RKO (cell line): ENCODE measurements at places on chromosomes 5 and 9.

DNA sequence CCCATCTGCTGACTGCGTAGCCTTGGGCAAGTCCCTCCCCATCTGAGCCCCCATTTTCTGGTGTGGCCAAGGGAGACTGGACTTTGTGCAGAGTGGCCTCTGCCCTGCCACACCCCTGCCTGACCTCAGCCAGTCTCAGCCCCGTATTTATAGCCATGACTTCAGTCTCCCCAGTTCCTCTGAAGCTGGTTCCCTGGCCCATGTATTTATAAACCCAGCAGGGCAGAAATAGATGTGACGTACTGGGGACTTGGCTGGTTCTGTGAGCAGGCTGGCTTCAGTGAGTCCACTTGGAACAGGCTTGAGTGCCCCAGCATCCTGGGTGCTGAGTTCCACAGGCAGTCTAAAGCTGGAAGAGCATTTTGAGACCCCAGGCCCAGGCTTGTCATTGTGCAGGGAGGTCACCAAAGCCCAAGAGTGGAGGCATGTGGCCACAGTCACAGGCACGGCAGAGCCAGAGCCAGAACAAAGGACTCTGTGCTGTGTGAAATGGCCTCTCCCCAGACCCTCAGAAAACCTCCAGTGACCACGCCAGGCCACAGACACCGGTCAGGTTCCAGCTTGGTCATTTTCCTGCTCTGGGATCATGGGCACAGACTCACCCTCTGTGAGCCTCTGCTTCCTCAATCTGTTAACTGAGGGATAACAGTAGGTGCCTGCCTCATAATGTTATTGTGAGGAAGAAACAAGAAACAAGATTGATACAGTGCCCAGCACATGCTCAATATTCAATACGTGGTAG is 30.4 kb upstream of the SYNPO start:
- DNase-seq: no peak

- DNase-seq: peak; percentile 85
These were observed 1247.0 kb upstream of the ACO1 start for GRCh38 chr9:31137176-31138160.

- peak; percentile 34 for DNase-seq
These were observed 37.6 kb downstream of the C9orf57 start for GRCh38 chr9:72022841-72023240.

DNA sequence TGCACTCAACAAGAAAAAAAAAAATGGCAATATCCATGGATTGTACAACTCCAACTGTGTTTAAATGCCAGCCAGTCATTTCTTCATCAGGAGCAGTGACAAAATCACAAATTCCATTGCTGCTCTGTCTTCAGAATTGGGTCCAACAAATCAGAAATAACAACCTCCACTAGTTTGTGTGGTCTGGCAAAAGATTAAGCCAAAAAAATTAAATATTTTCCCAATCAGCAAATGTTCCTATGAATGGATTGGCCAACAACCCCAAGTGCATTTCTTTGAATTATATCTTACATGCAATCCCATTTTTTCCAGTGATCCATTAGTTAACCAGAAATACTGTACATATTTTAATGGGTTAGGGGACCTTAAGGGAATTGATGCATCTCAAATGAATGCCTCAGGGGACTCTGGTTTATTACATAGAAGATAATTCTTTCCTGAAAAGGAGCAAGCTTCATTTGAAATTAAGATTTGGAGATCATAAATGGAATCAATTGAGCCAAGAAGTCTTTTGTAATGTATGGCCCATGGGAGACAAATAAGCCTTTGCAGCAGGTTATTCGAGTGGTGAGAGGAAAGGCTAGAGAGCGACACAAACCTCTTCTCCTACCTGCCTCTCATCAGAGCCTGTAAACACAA is 131.8 kb downstream of the TLE1 start:
- no peak for DNase-seq

- no peak for DNase-seq
These were observed 8.1 kb upstream of the MAT2B start for GRCh38 chr5:163497315-163497714.

GRCh38 chr9:138043061-138043410 is 165.5 kb downstream of the CACNA1B start:
- no peak for DNase-seq

DNA sequence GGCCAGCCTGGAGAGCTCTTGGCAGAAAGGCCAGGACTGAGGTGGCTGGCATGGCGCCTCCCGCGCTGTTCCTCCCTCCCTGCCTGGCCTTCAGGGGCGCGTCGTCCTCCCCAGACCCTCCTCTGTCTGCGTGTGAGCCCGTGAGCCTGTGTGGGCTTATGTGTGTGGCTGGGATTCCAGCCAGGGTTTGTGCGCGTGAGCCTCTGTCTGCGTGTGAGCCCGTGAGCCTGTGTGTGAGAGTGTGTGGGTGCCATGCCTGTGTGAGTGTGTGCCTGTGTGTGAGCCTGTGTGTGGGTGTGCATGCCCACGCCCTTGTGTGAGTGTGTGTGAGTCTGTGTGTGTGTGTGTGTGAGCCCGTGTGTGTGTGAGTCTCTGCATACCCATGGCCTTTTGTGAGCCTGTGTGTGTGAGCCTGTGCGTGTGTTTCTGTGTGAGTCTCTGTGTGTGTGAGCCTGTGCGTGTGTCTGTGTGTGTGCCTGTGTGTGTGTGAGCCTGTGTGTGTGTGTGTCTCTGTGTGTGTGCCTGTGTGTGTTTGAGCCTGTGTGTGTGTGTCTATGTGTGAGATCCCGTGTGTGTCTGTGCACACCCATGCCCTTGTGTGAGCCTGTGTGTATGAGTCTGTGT is 13.0 kb downstream of the RXRA start:
- no peak for DNase-seq

DNA sequence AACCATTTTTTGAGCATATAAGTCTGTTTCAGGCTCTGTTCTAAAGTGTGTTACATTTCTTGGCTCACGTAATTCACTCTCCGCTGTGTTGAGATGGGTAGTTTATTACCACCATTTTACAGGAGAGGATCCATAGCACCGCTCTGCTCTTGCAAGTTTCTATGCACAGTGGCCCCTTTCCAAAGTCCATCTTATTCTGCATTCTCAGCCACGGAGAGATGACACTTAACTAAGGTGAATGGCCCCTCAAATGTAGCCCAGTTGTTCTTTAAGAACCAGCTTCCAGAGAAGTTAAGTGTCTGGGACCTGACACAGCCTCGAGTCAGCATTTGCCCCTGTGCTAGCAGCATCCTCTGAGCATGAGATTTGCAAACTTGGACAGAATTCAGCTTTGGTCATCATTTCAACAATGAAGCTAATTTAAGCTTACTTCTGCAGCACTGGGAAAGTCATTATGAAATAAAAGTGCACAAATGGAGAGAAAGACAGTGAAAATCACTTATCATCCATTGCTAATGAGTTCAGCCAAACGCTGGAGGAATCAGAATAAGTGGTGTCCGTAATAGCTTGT is 61.9 kb downstream of the FAM78A start:
- no peak for DNase-seq

DNA sequence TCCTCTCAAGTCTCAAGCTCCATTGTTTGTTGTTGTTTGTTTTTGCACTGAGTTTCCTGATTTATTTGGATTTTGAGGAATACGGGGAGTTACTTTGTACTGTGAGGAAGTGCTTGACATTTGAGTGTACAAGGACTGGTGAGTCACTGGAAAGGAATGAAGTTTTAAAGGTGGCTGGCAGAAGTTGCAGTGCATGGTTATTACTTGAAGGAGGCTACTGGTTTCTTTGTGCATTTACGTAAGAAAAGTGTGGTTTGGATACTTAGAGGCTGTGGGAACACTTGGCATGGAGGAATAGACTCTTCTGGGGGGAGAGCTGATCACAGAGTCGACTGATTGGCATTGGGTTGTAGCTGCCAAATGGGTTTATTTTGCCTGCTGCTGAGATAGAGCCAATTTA is 919.0 kb downstream of the TAF11L14 start:
- DNase-seq: peak; percentile 69

- DNase-seq: no peak
These were observed 71.8 kb downstream of the EGFLAM start for GRCh38 chr5:38330207-38330606.

DNA sequence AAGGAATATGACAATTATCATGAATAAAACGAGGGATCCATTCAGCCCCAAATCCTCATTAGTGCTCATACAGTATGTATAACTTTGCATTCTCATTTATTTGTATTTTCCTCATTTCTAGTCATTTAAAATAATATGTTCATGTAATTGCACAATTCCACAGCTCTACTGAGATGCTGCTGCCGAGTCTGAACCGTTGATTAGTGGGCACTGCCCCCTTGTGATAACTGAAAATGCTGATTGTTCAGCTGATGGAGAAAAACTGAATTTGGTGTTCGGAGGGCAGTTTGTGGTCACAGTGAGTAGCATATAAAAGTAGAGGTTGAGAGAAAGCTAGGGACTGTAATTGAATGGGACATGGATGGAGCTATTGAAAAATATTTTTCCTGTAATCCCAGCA is 12.2 kb upstream of the GPR151 start:
- DNase-seq: peak; percentile 23

GRCh38 chr9:136220017-136220729 is 15.2 kb upstream of the LHX3 start:
- DNase-seq: peak; percentile 46

DNA sequence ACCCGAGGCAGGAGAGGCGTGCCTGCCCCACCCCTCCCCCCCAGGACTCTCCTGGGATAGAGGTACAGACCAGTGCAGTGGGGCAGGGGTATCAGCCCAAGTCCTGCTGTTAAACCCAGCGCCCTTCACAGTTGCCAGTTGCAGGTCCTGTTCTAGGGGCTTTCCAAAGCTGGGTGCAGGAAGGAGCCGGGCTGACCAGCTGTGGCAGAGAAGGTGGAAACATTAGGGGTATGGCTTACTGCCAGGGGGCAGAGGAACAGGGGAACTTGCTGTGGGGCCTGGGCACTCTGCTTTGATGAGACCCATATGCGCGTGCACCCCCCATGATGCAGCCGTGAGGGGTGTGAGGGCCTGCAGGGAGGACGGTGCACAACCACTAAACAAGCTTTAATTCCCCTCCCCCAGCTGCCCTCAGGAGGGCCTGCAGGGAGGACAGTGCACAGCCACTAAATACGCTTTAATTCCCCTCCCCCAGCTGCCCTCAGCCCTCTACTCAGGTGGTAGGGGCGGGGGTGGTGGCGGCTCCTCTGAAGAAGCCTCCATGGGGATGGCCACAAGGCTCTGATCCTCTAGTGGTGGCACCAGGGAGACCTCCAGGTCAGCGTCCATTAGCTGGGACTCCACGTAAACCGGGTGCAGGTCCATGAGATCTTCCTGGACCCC is 766 bp upstream of the LRRC26 start:
- no peak for DNase-seq
